ENCODE measurements at places on chromosomes 3 and 15.

GRCh38 chr3:175297216-175297615, 438.1 kb downstream of the NAALADL2 start:
- no peak for DNase-seq

DNA sequence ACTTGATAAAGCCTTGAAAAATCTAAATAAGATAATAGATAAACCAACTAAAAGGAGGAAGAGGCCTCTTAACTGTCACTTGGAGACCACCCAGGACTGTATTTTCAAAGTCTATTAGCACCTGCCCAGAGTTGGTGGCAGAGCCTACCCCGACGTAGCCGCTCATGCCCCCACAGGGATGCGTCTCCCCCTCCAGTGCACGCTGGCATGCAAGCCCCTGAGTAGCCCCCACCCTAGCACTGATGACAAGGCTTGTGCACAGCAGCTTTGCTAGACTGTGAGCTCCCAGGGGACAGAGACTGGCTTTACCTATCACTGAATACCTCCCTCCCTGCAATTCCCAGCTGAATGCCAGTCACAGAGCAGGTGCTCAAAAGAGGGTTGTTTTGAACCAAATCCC, 54.1 kb upstream of the HES1 start:
- no peak for DNase-seq

- DNase-seq = no peak
These were observed 8.3 kb downstream of the KIF23 start for GRCh38 chr15:69422336-69422895.

- no peak for DNase-seq
These were observed 123.2 kb downstream of the MFSD1 start for GRCh38 chr3:158925021-158925420.

GRCh38 chr3:53478921-53479664, 15.3 kb upstream of the CACNA1D start:
- DNase-seq = no peak

DNA sequence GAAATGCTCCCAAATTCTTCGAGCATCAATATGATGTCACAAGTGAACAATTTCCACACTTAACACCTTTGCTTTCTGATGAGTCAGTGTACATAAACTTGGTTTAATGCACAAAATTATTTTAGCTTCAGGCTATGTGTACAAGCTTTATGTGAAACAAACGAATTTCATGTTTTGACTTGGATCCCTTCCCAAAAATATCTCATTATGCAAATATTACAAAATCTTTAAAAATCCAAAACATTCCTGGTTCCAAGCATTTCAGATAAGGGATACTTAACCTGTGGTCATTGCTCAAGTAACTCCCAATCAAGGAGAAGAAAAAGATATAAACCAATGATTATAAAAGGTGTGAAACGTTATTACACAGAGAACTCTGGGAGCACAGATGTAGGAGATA, 25.2 kb downstream of the RAB5A start:
- no peak for DNase-seq

GRCh38 chr3:40803311-40803710, 278.6 kb downstream of the ZNF621 start:
- no peak for DNase-seq

- peak; percentile 65 for DNase-seq
These were observed 8.3 kb upstream of the EPHA3 start for GRCh38 chr3:89098964-89099585.

DNA sequence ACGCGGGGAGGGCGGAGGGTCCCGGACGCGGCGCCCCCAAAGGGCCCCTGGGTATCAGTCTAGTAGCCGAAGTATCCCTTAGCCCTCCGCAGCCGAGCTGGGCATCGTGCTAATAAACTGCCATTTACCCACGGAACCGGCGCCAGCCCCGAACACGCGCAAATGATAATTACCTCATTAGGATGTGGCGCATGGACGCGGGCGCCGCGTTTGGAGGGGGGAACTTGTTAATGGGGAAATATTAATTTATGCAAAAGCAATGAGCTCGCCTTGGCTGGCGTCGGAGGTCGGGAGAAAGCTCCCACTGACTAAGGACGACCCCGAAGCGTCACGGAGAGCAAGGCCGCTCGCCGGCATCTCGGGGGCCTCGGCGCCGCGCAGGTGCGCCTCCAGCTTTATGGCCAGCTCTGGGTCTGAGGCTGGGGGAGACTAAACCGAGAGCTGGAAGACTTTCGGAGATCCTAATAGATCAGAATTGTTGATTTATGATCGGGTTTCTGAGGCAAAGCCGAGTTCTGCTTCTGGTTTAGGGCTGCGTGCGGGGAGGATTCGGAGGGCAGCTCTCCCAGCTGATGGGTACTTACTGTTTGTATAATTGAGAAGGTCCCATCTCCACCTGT, 474 bp upstream of the FEZF2 start:
- DNase-seq = no peak

DNA sequence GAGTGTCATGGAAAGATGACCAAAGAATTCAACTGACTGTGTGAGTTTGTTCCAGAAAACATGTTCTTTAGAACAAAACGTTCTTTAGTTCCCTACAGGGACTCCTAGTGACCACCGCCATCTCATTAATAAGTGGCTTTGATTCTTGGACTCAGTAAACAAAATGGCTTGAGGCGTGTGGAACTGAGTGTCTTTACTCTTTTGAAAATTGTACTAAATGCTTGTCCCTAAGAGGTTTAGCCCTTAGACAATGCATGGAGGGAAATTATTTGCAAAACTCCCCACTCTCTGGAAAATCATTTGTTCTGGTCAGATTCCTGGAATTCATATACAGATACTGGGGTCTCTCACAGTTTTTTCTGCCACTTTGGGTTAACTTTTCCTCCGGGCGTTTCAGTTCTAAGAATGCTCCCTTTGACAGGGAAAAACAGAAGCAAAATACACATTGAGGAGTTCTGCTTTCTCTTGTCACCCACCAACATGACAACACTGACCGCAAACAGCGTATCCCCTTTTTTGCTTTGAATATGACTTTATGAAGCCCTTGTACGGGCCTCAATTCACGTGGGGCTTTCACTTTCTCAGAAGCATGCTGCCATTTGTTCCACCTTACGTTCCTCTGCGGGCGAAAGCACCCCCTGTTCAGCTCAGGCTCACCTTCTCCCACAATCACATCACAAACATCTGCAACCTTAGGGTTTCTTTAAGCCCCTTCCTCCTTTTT, 15.3 kb upstream of the NRROS start:
- no peak for DNase-seq

DNA sequence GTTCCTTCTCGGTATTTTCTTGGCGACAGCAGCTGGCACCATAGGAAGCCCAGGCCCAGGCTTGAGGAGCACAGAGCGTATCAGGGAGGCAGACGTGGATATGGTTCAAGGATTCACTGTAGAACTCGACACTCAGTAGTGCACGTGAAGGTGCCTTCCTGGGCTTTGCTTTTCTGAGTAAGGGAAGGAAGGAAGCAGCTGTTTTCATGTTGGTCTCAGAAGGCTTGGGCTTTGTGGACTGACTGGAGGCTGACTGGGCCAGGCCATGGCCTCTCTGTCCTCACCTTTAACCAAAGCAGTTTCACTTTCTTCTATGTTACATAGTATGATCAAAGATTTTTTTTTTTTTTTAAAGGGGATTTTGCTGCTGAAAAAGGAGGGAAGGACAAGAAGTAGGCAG, 6.9 kb upstream of the GHRL start:
- peak; percentile 31 for DNase-seq

DNA sequence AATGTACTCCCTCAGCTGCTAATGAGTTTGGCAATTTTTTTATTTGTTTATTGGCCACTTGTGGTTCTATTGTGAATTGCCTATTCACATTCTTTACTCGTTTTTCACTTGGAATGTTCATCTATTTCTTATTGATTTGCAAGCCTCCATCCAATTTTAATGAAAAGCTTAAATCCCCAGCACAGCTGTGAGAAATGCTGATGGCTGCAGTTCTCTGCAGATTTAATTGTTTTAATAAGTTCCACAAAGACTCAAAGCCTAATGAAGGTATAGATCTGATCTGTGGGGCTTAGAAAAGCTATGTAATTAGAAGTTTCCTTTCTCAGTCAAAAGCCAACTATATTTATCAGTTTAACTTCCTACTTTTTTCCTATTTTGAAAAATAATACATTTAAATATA, 41.5 kb downstream of the LYZL4 start:
- DNase-seq = no peak

DNA sequence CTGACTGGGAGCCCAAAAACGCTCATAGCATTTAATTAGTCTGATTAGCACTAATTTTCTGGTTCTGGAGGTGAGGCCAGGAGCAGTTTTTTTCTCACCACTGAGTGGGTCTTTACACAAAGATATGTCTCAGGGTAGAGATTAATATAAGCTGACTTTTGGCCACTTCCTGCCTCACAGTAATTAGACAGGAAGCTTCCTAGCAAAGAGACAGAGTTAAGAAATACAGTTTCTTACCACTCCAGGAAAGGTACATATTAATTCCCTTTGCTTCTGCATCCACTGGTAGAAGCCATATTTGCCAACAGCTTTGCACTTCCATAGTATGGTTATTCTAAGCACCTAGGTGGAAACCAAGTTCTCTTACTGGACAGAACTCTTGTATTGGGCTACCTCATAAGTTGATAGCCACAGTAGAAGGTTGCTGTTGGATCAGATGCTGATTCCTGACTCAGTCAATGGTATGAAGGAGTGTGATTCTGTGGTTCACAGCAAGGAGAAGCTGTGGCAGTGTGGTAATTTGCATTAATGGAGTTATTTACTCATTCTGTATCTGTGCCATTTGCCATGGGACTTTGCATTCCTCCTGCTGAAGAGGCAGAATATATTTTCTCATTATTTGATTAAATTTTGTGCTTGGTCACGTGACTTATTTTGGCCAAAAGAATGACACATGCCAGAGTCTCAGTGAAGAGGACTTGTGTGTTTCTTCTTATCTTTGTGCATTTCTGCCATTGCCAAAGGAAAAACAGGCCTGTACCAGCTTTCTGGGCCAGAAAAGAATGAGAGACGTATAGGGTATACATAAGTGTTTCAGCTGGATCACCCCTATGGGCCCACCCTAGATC, 17.5 kb upstream of the ZBTB20 start:
- DNase-seq = no peak

DNA sequence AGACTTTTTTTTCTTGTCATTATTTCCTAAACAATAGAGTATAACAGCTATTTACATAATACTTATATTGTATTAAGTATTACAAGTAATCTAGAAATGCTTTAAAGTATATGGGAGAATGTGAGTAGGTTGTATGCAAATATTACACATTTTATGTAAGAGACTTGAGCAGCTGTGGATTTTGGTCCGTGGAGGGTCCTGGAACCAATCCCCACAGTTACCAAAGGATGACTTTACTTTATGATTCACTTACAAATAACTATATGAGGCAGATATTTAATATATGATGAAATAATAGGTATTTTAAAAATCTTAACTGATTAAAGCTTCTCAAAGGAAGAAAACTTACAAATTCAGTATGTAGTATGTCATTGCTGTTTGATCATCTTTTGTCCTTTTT, 56.3 kb downstream of the PPP2R3A start:
- no peak for DNase-seq

- no peak for DNase-seq
These were observed 130.4 kb downstream of the PPM1L start for GRCh38 chr3:160886421-160886820.

- DNase-seq = no peak
These were observed 45.3 kb downstream of the ALDH1L1 start for GRCh38 chr3:126135071-126135405.

DNA sequence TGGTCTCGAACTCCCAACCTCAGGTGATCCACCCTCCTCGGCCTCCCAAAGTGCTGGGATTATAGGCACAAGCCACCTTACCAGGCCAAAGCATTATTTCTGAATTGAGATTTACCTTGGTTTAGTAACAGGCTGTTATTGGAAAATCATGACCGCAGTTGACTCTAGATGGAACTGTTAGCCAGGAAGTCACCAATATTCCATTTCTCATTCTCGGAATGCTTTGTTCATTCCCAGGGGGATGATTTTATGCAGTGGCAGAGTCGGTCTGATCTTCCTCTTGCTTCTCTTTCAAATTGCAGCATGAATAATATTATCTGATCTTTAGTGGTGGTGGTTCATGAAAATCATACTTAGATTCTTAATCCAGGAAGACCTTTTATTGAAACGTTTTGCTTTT, 195.5 kb upstream of the MBNL1 start:
- DNase-seq = no peak

DNA sequence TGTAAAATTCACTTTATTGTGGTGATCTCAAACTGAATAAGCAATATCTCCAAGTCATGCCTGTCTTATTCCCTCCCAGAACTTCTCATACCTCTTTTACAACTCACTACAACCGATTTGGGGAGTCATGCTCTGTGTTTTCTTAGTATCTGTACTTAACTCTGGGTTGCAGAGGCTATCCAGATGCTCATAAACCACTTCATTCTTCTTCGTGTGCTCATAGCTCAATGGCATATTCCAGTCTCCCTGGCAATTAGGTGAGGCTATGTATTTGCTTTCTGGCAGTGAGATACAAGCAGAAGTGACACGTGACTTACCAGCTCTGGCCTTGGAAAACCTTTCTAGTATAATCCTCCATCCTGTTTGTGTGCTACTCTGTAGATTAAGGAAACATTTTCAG, 360.9 kb downstream of the ZNF385D start:
- no peak for DNase-seq

DNA sequence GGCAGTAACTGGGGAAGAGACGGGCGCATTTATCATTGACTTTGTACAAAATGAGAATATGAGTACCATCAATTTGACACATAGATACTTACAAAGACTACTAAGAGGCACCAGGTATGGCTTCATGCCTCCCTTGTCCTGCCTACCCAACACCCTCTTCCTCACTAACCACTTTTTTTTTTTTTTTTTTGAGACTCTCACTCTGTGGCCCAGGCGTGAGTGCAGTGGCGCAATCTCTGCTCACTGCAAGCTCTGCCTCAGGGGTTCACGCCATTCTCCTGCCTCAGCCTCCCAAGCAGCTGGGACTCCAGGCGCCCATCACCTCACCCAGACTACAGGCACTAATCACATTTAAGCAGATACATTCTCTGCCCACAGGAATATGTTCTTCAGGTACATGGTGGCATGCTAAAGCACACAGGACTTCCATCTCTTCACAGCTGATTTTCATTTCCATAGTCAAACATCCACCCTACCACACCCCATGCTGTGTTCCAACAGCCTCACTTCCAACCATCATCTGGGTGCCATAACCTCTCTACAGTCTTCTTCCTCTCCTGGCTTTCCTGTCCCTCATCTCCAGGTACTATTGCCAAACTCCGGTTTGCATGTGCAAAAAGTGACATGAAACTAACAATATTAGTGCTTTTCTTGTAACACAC, 41.7 kb downstream of the RAB27A start:
- DNase-seq = no peak

DNA sequence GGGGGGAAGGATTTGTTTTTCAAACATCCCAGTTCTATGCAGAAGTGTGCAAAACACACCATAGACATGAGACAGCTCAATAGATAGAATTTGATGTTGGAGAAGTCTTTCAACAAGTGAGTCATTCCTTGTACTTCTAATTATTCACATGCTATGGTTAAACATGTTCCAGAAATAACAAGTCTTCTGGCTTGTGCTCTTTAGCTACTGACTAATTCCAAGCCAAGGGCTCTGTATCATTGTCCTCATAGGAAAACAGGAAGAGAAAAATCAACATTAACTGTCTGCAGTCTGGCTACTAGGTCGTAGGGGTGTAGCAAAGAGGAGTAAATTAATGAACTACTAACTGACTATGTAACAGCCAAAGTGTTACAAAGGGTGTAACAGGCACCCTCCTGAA, 25.8 kb downstream of the LDHAL6B start:
- no peak for DNase-seq

- no peak for DNase-seq
These were observed 235.7 kb upstream of the THBS1 start for GRCh38 chr15:39345176-39345575.
